ENCODE measurements at places on chromosomes 3 and 15. TPM values are rescaled to one million over a fixed set of nuclear protein-coding genes. Genes with fewer than 3 reads are reported as not detected.

CTXND1 gene
- not detected for total RNA-seq

CASR gene
- total RNA-seq, result not detected

GREM1 gene
- 1,377 TPM for total RNA-seq

ALDH1A2 gene
- 1.2 TPM for total RNA-seq

GP9 gene
- not detected for total RNA-seq

SCN11A gene
- total RNA-seq, result under 0.01 TPM

CSPG5 gene
- total RNA-seq, result 0.24 TPM

SEMA3G gene
- total RNA-seq, result 0.97 TPM

FBXO40 gene
- total RNA-seq, result not detected
